ENCODE measurements at places on chromosomes 2 and 18.

- DNase-seq: no peak
Observed at GRCh38 chr18:55546851-55547704, 40.9 kb downstream of the TCF4 start.

GRCh38 chr2:146870691-146871090 is 974.1 kb upstream of the ACVR2A start:
- no peak for DNase-seq

DNA sequence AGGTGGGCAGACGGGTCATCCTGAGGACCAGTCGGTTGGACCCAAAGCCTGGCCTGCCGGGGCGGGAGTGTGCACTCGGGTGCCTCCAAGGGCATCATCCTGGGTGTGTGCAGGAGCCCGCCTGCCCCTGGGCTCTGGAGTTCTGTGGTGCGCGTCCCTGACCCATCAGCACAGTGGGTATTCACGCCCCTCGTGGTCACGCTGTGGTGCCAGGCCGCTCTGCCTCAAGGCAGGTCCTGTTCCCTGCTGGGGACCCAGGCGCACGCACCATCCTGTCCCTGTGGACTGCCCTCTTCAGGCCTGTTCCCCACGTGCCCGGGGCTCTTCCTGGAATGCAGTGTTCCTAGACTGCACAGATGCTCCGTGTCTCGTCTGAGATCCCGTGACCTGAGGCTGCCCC is 14.3 kb upstream of the D2HGDH start:
- no peak for DNase-seq

DNA sequence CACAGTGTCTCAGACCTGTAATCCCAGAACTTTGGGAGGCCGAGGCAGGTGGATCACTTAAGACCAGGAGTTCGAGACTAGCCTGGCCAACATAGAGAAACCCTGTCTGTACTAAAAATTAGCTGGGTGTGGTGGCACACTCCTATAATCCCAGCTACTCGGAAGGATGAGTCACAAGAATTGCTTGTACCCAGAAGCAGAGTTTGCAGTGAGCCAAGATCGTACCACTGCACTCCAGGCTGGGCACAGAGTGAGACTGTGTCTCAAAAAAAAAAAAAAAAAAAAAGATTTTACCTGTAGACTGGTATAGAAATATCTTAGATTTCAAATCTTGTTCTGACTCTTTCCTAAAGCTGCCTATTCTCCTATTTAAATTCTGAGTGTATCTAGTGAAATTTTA is 7.2 kb upstream of the KLHL29 start:
- no peak for DNase-seq

DNA sequence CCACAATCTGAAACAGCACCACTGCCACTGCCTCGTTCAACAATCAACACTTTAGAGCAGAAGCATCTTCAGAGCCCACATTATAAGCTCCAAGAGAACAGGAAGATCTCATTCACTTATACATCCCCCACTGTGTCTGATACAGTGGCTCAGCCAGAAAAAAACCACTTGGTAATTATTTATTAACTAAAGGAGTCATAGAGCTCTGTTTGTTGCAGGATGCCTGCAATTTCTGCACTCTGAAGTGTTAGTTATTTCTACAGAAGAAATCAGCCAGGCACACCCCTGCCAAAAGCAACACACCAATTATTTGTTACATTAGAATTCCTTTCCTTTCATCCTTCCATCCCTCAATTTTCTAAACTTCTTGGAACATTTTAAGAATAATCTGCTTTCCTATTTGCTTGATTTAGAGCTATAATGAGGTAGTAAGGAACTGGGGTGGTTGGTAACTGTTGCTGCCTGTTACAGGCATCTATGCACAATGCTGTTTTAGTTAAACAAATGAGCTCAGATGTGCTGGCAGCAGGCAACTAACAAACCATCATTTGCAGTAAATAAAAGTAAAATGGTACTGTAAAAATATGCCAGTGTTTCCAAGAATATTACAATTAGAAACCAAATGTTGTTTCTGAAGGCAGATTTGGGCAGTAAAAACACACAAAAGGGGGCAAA is 59.9 kb downstream of the DYM start:
- no peak for DNase-seq

- DNase-seq: no peak
Observed at GRCh38 chr2:61759718-61760117, 94.1 kb downstream of the FAM161A start.

- no peak for DNase-seq
Observed at GRCh38 chr2:99478632-99479031, 11.2 kb downstream of the REV1 start.

DNA sequence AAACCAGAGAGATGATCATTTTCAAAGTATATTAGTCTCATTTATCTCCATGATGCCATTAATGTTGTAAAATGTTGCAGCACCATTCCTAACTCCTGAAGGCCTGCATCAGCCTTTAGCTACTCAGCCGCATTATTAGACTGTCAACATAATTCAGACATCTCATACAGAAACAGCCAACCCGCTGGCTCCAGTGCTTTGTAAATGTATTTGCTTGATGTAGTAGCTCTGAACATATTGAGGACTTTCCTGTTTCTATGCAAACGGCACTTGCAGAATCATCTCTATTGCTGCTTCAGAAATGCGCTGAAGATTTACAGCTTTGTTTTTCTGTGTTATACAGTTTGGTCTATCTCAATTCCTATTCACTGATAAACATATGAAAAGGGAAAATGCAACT is 372.2 kb downstream of the DSEL start:
- DNase-seq: no peak

- no peak for DNase-seq
Observed at GRCh38 chr2:191840921-191841320, 6.0 kb downstream of the CAVIN2 start.
